ENCODE measurements at places on chromosomes 2 and 18.

GRCh38 chr2:96961210-96961950 lies 25.0 kb downstream of the FAM178B start:
- DNase-seq, result no peak

DNA sequence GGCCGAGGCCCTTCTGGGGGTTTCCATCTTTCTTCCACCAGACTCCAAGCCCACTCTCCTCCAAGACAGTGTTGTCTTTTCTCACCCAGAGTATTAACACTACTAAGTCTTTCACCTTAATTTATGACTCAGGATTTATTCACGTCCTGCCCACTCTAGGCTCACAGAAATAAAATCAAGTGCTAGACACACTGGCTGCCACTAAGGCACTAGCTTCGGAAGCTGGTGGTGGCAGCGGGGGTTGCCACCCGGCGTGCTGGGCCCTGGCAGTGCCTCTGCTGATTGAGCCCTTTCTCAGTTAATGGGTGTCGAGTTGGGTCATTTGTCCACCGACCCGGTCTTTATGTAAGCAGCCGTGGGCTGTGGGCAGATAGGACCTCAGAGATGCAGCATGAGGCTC lies 93.6 kb upstream of the FZD5 start:
- no peak for DNase-seq

DNA sequence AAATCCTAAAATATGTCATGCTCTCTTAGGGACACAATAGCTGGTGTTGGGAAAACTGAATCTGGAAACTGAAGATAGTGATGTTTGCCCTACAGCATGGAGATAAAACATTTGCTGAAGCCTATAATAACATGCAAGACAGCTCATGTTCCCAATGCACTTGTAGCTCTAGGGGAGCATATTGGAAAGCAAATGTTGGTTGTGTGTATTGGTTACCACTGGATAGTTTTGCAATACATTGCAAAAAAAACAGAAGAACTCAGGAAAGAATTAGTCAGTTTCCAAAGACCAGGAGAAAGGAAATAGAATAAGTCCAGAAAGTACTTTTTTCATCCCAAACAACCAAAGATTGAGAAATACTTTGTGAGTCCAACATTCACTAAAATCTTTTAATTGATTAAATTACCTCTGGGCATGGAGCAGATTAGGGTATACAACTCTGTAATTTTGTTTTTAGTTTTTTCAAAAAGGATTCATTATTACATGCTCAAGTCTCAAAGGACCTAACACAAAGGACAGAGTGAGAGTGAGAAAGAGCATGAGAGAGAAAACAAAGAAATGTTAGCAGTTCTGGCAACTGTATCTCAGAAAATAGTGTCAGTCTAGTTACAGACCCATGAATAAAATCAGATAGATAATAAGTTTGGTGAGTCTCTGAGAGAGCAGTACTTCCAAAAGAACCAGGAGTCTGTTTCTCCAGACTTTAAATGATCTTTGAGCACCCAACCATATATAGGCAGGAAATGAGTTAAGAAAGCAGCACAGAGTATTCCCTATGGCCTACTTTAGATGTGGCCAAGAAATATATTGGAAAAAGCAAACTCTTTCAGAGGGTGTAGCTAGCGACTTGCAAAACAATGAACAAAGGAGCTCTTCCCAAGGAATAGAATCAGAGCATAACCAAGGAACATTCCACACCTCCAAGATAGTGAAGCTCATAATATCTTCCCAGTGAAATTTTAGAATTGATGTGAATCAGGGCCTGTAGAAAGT lies 36.6 kb upstream of the COL3A1 start:
- no peak for DNase-seq

DNA sequence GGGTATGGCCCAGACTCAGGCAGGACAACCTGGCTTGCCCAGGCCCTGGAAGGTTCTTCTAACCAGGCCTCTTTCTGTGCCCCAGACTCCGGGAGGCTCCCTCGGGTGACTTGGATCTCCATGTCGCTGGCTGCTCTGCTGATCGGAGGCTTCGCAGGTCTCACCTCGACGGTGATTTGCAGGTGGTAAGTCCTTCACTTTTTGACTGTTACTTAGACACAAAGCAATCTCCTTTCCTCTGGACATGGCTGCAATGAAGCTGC lies 103.5 kb downstream of the TPO start:
- no peak for DNase-seq

DNA sequence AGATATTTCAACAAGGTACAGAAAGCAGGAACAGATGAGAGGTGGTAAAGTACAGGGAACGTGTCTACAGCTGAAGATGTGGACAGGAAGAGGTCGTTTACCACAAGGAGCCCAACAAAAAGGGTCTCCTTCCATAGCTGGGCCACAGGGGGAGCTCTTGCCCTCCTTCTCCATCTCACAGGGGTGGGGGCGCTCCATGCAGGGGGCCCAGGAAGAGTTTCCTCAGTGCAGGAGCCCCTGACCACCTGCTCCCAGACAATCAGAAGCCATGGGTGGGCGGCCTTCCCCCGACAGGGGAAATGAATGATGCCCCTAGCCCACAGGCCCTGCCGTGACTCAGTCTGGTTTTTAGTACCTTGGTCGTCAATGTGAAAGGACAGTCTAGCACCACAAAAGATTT lies 163.6 kb upstream of the ZNF516 start:
- no peak for DNase-seq

GRCh38 chr2:212936572-212936971 lies 214.8 kb downstream of the IKZF2 start:
- no peak for DNase-seq

- no peak for DNase-seq
Measured at GRCh38 chr18:9998330-9998729, 84.5 kb downstream of the VAPA start.

- DNase-seq, result no peak
Measured at GRCh38 chr2:127225186-127225960, 5.3 kb upstream of the CYP27C1 start.

DNA sequence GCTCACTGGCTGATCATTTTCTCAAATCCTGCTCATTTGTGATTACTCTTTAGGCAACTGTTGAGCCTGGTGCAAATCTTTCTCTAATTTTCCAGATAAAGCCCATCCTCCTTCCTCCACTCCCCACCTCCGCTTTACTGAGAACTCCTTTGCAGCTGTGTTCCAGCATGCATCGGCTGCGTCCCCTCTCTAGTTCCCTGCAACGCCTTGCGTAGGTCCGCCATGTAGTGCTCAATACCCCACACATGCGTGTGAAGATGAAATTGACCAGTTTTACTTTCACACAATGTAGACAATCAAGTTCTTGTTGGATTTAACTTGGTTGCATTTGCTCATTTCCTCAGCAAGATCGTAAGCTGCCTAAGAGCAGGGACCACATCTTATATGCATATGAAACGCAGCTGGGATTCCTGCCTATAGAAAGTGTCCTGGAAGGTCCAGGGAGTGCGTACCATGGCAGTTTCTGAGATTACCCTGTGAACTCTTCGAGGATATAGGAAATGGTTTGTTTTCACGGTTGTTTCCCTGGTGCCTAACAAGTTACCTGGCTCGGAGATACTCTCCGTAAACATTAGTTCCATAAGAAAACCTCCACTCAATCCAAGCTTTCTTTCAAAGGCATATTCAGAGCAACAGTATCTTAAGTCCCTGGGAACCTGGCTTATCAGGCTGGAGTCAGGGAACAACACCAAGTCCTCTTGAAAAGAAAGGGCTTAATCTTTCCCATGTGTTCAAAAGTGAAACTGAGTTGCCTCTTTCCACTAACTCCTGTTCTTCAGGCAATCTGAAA lies 766.4 kb upstream of the ID2 start:
- DNase-seq, result no peak

DNA sequence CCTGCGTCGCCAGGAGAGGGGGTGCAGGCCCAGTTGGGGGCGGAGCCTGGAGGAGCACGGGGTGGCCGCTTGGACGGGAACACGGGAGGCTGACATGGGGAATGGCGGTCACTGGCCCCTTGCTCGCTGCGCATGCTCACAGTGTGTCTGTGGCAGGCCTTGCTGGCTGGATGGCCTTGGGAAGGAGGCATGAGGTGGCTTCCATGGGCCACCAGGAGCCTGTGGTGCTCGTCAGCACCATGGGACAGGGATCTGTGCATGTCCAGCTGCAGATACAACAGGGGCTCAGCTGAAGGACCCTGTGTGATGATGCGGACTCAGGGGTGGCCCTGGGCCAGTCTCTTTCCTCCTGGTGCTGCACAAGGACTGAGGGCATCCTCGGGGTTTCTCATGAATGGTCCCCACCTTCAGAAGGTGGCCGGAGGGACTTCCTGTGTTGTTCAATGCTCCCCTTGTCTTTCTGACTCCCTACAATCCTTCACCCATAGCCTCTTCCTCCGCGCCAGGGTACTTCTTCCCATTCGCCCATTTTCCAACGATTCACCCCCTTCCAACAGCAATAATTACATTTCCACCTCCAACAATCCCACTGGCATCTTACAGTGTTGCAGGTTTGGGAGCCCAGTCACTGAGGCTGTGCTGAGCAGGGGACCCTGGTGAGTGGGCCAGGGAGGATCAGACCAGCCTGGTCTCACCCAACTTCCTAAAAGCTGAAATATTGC lies 3.4 kb upstream of the SP140L start:
- DNase-seq, result no peak

DNA sequence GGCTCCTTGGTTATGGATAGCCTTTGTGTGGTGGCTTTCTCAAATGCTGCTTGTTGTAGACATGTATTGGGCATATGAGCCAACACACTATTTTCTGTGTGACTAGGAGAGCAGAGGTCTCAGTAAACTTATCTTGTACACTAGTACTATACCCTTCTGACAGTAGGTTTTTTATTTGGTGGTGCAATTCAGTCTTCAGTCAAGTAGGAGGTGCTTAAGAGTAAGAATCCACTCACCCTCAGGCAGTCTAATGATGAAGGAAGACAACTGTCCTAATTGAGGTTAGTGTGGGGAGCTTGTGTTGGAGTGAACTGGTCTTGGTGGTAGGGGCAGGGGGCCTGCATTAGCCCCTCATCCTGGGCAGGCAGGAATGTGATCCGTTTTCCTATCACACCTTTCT lies 164.0 kb downstream of the SLC4A10 start:
- DNase-seq, result no peak

DNA sequence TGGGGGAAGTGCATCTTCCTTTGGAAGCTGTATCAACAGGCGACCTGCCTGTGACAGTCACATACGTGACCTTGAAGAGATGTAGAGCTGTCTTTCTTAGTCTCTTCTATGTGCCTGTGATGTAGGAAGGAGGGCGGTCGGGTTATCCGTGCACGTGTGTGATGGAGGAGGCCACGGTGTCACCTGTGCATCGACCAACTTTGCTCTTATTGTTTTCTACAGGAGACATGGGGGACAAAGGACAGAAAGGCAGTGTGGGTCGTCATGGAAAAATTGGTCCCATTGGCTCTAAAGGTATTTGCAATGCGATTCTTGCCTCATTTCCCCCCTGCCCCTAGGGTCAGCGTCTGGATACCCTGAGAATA lies 20.7 kb upstream of the ALLC start:
- no peak for DNase-seq

All from activated CD4-positive, alpha-beta T cell treated with anti-CD3 and anti-CD28 coated beads, Interleukin-2, amount 50 U/mL, for 24 hours (primary cell).